NCI-H1105 (cell line): ENCODE measurements at places on chromosomes 7 and 10.
A peak's percentile ranks its signal among the peaks of the same experiment; 100 is the strongest.

DNA sequence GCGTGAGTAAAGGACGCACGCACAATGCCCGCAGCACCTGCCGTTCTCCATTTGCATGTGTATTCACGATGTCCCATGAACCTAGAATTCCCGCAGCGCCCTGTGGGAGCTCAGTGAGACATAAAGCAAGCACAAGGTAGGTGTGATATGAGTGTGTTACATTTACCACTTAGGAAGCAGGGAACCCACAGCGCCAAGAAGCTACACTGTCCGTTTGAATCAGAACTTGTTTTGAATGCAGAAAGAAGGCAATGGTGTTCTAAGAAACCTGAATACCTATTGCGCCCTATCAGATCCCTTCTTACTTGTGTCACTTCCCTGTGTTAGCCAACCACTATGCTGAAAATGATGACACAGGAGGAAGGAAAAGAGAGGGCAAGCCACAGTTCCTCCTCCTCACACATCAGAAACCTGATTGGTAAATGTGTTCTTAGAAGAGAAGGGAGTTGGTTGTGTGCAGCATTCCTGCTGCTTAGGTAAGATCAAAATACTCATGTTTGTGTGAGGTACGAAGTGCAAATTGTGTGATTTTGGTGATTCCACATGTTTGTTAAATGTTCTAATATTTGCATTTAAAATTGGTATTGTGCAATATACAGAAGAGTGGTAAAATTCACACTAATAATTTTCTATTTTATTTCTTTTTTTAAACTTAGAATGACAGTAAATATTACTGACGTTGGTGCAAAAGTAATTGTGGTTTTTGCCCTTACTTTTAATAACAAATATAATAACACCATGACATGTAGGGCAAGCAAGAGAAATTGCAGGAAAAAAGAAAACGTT lies 185.4 kb downstream of the SEC23IP start:
- no peak for DNase-seq

DNA sequence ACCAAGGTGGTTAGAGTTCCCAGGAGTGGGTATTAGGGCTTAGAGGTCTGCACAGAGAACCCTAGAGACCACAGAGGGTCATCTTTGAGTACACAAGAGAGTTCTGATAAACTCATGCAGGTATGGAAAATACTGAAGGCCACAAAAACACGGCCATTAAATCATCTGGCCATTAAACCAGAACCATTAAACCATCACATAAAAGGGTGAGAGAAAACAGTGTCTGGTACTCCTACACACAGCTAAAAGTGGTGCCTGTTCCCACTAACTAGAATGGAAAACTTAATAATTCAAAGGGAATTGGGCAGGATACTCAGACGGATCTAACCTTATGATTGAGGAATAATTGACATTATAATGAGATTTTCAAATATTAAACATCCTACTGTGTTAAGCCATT lies 679.4 kb downstream of the TNS3 start:
- DNase-seq: no peak

DNA sequence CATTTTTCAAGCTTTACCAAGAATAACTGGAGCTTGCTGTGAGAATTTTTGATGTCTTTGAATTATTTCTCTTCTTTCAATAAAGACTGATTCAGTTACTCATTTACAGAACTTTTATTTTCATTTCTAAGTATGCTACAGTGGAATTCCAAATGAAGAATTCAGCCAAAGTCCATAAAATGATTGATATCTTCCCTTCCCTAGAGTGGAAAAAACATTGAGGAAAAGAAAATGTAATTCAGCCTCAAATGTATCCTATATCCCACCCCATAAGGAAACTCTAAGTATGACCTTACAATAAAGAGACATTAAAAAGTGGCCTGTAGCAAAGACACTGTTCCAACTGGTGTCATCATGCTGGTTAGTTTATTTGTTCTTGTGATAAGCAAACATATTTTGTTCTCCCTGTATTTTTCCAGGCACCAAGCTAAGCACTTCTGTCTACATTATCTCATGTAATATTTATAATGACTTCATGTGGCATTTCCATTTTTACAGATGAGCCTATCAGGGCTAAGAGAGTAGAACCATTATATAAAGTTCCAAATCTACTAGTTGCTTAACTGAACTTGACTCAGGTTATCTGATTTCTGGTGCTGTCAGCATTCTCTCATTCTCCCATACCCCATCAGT lies 450.4 kb downstream of the NEBL start:
- no peak for DNase-seq

DNA sequence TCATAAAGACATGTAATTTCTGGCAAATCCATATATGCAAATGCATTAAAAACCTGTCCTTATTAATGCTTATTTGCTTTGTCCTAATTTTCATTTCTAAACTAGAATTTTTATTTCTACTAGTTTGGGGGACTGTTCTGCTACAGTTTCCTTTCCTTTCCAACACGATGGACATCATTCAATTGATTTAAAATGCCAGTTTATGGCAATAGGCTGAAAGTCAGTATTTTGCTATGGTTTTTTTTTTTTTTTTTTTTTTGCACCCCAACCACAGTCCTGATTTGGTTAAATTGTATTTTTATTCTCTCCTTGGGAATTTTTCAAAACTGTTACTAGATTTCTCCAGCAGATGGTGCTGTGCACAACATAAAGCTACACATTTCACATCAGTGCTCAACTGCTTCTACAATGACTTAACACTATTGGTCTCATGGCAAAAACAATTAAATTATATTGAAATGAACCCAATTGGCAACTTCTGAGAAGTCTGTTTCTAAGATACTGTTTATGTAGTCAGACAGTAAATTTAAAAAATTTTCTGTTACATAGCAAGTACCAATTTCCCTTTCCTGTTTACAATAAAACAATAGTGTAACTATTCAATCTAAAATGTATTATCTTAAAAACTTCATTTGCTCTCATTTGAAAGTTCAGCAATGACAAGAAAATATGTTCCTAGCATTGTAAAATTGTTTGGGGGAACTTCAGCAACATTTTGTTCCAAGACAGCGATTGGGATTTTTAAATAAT lies 193.8 kb upstream of the CCDC6 start:
- peak; percentile 25 for DNase-seq

DNA sequence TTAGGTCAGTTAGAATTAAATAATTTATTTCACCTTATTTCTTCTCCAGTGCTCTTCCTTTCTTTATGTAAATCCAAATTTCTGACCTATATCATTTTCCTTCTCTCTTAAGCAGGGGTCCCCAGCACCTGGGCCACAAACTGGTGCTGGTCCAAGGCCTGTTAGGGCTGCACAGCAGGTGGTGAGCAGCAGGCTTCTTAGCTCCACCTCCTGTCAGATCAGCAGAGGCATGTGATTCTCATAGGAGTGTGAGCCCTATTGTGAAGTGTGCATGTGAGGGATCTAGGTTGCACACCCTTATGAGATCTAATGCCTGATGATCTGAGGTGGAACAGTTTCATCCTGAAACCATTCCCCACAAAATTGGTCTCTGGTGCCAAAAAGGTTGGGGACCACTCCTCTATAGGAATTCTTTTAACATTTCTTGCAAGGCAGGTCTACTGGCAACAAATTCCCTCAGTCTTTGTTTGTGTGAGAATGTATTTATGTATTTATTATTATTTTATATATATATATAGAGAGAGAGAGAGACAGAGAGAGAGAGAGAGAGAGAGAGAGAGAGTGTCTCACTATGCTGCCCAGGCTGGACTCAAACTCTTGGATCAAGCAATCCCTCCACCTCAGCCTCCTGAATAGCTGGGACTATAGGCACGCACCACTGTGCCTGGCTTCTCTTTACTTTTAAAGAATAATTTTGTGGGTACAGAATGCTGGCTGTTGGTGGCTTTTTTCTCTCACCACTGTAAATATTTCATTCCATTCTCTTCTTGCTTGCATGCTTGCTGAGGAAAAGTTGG lies 4.3 kb upstream of the ABCC2 start:
- DNase-seq: no peak

DNA sequence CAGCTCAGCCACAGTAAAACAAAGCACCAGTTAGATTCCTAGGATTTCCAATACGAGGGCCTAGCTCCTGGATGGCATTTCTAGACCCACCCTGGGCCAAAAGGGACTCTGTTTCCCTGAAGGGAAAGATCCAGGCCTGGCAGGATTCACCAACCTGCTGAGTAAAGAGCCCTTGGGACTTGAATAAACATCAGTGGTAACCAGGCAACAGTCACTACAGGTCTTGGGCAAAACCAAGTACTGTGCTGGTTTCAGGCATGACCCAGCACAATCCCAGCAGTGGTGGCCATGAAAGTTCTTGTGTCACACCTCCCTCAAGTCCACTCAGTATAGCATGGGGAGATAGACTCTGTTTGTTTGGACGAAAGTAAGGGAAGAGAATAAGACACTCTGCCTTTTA lies 31.0 kb upstream of the STARD3NL start:
- DNase-seq: no peak
